ENCODE measurements at places on chromosomes 6 and 20.

- DNase-seq: no peak
These were observed 8.0 kb downstream of the PXDC1 start for GRCh38 chr6:3743541-3743940.

GRCh38 chr6:45970326-45970725 lies 45.3 kb downstream of the CLIC5 start:
- no peak for DNase-seq

- DNase-seq: no peak
These were observed 15.0 kb upstream of the NKX2-2 start for GRCh38 chr20:21528870-21529269.

GRCh38 chr6:26657256-26657655 lies 2.3 kb downstream of the ZNF322 start:
- no peak for DNase-seq
